Dorsolateral prefrontal cortex (tissue), 122 donors: ENCODE measurements at places on chromosomes 6 and 20.

GRCh38 chr6:98498144-98498775, 336.1 kb upstream of the POU3F2 start:
- DNase-seq, result no peak

GRCh38 chr20:33914919-33915318, 78.8 kb upstream of the RALY start:
- DNase-seq, result no peak

DNA sequence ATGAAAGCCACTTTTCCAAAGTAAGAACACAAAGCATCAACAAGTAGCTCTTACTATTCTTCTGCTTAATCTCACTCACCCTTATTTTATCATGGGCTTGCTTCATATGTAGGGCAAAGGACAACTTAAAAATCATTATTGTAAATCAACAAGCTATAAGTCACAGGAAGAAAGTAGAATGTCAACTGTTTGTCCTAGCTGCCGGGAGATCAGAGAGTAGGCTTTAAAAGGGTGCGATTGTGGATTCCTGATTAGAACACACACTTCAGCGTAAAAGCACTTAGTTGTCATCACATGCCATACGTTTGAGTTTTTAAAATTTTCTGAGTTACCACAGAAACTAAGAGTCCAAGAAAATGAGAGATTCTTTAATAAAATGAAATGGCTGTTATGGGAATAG, 44.4 kb upstream of the NHSL1 start:
- DNase-seq, result no peak

DNA sequence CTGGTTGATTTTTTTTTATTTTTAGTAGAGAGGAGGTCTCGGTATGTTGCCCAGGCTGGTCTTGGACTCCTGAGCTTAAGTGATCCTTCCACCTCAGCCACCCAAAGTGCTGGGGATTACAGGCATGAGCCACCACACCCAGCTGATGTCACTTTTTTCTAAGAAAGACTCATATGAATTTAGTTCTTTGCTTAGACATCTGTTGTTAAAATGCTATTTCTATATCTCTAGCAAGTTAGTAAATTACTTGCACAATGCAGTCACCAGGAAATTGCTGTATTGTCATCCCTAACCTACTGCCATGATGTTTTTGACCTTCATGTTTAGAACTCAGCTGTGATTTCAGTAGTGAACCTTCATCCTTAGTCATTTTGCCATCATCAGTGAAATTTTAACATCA, 5.7 kb downstream of the KDM1B start:
- no peak for DNase-seq

DNA sequence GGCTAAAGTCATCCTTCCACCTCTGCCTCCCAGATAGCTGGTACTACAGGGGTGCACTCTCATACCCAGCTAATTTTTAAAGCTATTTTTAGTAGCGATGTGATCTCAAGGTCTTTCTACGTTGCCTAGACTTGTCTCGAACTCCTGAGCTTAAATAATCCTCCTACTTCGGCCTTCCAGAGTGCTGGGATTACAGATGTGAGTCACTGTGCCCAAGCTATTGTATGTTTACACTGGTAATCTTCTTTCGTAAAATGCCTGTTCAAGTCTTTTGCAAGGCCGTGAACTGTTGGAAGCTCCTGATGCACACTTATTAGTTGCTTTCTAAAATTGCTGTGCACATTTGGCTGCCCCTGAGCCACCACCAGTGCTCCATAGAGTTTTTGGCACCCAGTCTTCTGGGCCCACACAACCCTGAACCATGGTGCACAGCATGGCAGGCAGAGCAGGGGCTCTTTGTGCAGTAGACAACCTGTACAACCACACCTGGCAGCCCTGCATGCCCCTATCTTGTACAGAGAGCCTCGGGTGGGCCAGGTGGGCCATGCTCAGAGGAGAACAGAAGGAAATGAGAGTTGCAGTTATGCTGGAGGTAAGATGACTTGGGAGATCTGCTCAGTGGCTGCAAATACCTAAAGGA, 33.3 kb downstream of the PDRG1 start:
- no peak for DNase-seq

GRCh38 chr6:67971812-67972211, 663.3 kb upstream of the ADGRB3 start:
- DNase-seq, result no peak

DNA sequence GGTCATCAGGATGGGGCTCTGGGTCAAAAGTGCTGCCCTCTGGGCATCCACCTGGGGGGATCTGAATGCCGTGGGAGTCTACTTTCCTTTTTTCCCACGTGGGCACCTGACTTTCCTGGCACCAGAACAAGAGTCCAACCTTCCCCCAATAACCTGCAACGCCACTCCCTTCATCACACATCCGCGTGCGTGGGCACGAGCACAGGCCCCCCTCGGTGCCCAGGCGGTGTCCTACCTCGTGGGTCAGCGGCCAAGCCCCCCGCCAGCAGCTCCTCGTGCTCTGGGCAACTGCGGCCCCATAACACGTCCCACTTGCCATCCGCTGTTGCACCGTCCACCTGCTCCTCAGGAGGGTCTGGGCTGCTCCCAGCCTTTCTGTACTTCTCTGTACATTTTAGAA, 87.0 kb downstream of the YTHDF1 start:
- no peak for DNase-seq
